ENCODE measurements at places on chromosomes 7 and 10. TPM values are rescaled to one million over a fixed set of nuclear protein-coding genes. Genes with fewer than 3 reads are reported as not detected.

The PAPSS2 gene
- 13.1 TPM for total RNA-seq

DNA sequence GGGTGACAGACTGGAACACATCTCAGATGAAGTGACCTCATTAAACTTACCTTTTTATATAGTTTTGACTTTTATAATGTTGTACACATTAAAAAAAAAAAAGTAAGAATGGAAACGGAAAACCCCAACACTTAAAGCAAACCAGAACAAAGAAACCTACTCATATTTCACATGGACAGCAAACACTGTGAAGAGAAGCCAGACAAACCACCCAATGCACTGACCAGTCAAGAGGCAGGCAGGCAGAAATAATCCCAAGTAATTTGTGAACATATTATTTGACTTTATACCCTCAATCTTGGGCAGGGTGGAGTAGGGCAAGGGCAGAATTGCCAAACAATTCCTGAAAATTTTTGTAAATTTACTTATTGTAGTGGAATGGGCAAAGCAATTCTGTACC is 39.8 kb downstream of the WAPL start:
- ATAC-seq, result no peak

The PON2 gene
- total RNA-seq, result 57.3 TPM

DNA sequence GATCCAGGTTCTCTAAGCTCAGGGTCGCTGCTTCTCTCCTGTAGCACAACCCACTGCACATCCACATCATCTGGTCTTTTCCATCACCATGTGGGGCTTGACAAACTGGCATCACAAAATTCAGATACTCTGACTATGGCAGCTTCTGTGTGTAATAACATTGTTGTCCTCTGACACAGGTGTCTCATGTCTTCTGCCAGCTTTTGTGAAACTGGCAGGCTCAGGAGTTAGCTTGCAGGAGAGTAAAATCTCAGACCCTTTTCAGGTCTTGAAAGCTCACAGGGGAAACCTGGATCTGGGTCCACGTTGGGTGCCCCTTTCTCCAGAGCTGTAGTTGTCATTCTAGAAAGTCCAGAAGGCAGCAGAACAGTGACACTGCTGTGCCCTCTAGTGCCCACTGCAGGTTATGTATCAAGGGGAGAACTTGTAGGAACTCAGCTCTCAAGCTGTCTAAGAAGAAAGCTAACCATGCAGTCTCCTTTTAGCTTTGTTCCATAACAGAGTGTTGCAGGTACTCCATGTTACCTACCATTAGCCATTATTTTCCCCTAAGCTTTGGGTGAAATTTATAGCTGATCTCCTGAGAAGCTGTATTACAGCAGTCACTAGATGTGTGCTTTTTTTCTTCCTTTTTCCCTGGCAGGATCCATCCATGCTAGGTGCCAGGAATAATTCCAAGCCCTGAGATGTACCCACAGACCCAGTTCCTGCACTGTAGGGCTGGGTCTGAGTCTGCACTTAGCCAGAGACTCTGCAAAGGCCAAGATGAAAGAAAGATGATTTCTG is 102.7 kb downstream of the ZNF248 start:
- no peak for ATAC-seq

GRCh38 chr10:6737080-6737641 is 157.1 kb upstream of the PRKCQ start:
- ATAC-seq, result no peak

DNA sequence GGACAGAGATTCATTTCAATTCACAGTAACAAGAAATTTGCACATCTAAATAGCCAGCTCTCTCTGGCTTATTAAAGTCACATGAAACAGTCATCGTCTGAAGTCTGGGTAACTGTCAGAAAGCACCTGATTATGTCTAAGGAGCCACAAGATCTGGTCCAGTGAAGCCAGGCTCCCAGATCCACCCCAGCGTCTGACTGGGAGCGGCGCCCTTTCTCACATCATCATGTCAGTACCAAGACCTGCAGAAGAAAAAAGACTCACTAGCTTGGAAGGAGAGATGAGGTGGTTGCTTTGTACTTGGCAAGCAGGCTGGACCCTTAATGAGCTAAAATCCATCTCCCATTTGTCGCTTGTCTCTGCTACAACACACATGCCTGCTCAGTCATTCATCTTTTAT is 58.4 kb downstream of the VOPP1 start:
- ATAC-seq, result no peak

The ATRNL1 gene
- total RNA-seq, result 6.7 TPM

DNA sequence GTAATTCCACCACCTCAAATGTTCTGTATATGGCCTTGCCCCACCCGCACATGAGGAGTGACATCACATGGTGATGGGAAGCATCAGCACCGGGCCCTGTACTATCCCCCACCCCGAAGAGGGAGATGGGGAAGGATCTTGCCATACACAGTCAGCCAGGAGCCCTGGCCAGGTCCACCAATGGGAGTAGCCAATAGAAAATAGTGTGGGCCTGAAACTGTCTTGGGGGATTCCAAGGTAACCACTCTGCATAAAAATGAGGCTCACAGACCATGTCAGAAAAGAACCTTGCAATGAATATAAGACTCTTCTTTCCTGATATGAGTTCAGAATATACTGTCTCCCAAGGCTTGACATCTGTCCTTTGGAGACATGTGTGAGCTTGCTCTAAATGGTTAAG is 51.1 kb downstream of the ADRB1 start:
- no peak for ATAC-seq

- no peak for ATAC-seq
Observed at GRCh38 chr10:59877191-59877671, 29.1 kb downstream of the CCDC6 start.

DNA sequence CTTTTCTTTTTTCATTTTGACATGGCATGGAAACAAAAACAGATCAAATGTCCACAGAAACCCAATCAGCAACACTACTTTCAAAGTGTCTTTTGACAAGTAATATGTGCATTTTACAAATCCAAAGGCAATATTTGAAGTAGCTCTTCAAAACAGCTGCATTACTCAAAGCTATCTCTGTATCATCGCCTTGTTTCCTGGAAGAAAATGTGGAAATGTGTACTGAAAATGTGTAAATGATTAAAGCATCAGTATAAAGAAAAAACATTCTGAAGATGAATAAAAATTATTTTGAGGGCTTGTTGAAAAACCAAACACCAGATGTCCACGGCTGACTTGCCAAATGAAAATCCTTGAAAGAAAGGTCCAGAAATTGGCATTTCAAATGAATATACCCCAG is 16.5 kb upstream of the ITGB8 start:
- no peak for ATAC-seq

- no peak for ATAC-seq
Observed at GRCh38 chr10:79491143-79491835, 21.0 kb upstream of the EIF5AL1 start.

DNA sequence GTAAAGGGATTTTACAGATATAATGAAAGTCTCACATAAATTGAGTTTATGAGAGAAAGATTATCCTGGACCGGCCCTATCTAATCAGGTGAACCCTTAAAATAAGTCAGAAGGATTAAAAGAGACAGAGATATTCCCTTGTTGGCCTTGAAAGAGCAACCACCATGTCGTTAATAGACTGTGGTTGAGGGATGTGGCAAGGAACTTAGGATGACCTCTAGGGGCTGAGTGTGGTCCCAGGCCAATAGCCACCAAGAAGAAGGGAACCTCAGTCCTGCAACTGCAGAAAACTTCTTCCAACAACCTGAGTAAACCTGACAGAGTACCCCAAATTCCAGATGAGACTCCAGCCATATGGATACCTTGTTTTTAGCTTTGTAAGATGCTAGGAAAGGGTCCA is 121.5 kb downstream of the POLR1F start:
- ATAC-seq, result no peak

DNA sequence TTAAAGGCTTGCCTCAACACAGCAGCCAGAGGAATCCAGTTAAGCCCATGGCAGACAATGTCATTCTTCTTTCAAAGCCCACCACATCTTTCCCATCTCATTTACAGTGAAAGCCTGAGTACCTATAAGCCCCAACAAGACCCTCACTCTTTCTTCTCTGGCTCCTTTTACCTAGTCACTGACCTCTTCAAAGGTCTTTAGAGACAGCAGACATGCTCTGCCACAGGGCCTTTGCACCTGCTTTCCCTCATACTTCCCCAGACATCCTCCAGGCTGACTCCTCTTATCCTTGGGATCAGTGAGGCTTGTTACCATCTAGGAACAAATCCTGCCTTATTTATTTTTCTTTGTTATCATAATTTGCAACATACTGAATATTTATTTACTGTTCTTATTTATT is 17.8 kb downstream of the HYAL4 start:
- ATAC-seq, result no peak

The DNA2 gene
- total RNA-seq, result 2.2 TPM

DNA sequence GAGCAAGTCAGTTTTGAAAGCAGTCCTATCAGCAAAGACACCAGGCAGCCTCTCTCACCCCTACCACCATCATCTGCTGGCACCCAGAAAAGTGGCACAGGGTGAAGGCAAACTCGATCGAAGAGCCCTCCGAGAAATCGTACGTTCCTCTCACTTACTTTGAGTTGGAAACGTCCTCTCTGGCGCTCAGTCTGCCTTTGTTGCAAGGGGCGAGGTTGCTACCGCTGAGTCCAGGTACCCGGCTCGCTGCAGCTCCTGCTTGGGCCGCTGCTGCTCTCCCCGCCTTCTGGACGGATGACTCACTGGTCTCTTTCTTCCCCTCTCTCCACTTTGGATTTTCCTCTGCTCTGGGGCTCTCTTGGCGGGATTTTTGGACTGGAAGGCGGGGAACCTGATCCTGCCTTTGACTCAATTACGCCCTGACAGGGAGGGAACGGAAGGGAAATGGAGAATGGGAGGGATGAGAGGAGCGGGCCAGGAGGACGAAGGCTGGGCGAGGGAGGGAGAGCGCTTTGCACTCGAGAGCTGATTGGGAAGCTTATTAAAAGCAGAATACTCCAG is at the start of gene PTN:
TSS of gene PTN (minus strand) at position 453 of the 561 bp plus-strand sequence. CDS start 88,760 bp downstream, outside the sequence.
- ATAC-seq, result peak; percentile 82

The MACROH2A2 gene
- total RNA-seq, result 22.9 TPM

DNA sequence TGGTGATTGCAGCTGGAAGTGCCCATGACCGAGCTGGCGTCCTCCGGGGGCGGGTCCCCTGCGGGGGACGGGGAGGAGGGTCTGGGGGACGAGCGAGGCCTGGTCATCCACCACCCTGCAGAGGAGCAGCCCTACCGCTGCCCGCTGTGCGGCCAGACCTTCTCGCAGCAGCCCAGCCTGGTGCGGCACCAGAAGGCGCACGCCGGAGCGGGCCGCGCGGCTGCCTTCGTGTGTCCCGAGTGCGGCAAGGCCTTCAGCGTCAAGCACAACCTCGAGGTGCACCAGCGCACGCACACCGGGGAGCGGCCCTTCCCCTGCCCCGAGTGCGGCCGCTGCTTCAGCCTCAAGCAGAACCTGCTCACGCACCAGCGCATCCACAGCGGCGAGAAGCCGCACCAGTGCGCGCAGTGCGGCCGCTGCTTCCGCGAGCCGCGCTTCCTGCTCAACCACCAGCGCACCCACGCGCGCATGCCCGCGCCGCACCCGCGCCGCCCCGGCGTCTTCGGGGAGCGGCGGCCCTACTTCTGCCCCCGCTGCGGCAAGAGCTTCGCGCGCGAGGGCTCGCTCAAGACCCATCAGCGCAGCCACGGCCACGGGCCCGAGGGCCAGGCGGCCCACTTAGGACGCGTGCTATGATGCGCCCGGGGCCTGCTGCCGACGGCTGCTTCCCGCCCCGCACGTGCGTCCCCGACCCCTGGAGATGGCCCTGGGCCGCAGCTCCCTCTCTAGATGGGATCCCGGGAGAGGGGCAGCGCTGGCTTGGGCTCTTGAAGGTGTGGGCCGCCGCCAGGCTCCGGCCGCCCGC is 28.7 kb downstream of the ZNF775 start:
- no peak for ATAC-seq

DNA sequence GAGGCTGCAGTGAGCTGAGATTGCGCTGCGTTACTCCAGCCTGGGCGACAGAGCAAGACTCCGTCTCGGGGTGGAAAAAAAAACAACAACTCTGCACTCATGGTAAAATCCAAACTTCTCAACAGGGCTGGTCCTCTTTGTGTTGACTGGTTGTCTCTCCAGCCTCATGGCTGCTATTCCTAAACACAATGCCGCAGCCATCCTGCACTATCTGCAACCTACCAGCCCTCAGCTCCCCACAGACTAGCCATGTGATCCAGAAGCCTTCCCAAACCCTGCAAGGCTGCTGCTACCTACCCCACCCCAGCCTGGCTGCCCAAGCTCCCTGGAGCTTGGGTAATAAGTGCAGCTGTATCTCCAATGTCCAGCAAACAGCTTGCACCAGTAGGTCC is 11.7 kb downstream of the ZYX start:
- no peak for ATAC-seq

The PILRA gene
- 4.4 TPM for total RNA-seq

GRCh38 chr7:95199779-95200558 is 124.4 kb downstream of the PON1 start:
- ATAC-seq, result no peak

- ATAC-seq, result no peak
Observed at GRCh38 chr10:1211844-1212570, 155.8 kb downstream of the WDR37 start.

DNA sequence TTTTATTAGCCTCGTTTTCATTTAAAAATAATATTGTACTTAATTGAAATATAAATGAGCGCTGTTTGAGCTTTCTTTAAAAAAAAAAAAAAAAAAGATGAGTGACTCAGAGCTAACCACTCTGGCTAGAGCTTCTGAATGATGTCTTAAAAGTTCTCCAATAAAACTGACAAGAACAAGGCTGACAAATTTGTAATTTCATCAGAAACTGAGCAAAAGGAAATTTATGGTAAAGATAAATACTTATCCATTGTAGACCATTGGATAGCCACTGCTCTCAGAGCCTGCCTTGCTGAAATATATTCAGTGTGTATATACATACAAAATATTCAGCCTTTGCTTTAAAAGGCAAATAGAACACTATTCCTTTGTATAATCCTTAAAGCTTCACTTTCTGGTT is 91.2 kb upstream of the OIT3 start:
- no peak for ATAC-seq
